ENCODE measurements at places on chromosomes 2 and 18.

GRCh38 chr2:199744724-199745123 lies 106.3 kb downstream of the FTCDNL1 start:
- DNase-seq, result no peak

DNA sequence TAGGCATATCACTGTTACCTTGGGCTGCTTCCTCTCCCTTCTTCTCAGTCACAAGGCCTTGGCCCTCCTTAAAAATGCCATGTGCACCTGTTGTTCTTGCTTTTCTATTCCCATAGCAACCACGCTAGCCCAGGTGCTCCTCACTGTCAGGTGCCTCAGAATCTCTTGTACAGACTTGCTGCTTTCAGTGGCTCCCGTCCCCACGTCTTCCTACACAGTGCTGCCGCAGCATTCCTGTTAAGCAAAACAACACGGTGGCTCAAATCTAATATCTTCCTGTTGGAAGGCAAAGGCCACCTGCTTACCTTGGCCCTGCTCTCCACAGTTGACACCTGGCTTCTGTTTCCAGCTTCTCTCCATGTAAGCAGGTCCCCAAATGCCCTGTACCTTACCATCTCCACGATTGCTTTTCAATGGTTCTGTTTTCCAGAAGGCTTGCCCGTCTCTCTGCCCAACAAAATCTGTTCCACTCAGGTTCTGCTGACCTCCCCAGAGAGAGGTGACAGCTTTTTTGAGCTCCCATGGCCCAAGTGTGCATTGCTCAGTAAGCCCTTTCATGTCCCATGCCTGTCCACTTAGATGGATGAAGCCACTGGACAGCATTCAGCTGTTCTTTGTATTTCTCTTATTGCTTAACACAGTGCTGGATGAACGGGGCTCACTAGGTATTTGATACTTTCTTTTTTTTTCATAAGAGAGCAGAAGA lies 240.4 kb downstream of the PRKCE start:
- DNase-seq, result no peak

DNA sequence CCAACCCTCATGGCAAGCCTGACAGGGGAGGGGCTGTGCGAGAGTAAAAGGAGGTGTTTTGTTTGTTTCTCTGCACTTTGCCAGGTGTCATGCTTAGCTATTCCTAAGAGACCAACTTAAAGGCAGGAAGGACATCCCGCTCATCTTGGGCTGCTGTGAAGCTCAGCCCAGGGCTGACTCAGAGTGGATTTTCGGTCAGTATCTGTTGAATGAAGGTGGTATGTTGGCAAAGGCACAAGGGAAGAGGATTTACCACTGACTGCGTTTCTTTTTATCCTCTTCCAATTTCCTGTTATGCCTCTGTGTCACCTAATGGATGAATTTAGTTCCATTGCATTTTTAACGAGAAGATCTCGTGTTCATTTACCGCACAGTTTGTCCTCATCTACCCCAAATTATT lies 18.9 kb downstream of the TRPM8 start:
- no peak for DNase-seq

DNA sequence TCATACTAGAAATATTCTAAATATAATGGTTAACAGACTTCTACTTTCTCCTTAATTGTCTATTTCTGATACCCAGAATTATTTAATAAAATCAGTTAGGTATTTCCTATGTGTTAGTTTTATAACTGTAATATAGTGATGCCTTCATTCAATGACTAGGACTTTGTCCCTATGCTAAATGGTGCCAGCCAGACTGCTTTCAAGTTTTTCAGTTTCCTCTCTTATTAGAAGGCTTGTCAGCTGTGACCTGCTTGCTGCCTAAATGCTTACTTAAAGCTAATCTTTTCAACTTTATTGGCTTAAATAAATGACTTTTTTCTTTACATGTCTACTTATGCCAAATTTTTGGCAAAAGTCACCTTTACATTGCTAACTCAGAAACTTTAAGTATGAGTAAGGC lies 30.7 kb downstream of the BAZ2B start:
- no peak for DNase-seq

- no peak for DNase-seq
These were observed 20.3 kb upstream of the ASB1 start for GRCh38 chr2:238406221-238406997.

DNA sequence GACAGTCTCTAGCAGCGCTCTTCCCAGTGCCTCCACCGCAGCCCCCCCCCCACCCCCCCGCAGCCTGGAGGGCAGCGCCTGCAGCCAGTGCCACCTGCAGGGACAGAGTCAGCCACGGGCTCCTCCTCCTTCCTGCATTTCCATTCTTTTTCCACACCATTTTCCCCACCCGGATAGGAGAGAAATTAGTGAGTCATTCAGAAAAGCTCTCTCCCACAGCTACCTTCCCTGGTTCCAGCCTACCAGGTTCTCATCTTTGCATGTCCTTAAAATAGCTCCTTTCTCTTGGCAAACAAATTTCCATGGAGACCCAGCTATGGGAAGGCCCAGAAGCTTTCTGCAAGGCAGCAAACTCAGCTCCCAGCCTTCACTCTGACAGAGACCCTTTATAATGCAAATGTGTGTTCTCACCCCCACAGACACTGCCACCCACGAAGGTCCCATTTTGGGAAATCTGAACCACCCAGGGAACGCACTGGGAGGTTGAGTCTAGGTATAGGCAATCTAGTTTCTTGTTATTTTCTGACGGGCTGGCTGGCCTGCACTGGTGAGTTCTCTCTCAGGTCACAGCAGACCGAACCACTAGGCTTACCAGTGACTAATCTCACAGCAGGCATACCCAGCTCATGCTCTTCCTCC lies 41.8 kb upstream of the ATG16L1 start:
- peak; percentile 76 for DNase-seq

- no peak for DNase-seq
These were observed 38.7 kb downstream of the NGEF start for GRCh38 chr2:232974396-232974795.

- no peak for DNase-seq
These were observed 62.9 kb upstream of the TFPI start for GRCh38 chr2:187617120-187617519.

GRCh38 chr2:109721135-109721534 lies 73.0 kb upstream of the RGPD5 start:
- DNase-seq, result no peak

DNA sequence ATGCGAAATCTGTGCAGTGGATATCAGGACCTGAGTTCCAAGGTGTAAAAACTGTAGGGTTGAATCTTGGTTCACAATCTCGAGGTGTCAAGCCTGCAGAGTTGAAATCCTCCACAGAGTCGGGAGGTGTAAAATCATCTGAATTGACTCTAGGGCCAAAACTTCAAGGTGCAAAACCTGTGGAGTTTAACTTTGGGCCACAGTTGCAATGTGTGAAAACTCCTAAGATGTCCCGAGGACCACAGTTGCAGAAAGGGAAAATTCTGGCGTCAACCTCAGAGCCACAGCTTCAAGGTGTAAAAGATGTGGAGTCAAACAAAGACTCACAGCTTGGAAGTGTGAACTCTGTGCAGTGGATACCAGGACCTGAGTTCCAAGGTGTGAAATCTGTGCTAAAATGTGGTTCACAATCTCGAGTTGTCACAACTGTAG lies 9.8 kb upstream of the ZNF512 start:
- DNase-seq, result no peak

DNA sequence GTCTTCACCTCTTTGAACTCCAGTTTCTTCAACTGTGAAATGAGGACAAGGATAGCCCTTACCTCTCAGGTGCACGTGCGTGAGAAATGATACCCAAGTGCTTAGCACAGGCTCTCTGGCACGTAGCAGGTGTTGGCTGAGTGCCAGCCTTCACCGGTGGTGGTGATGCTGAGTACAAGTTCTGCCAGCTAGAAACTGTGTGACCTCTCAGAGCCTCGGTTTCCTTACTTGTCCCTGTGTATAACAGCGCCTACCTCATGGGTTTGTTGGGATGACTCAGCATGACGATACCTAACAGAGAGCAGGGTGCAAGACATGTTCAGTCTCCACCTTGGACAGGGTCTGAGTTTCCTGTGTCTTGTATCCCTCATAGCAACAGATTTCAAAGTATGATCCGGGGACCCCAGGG lies 205.1 kb downstream of the TNS1 start:
- DNase-seq, result no peak

DNA sequence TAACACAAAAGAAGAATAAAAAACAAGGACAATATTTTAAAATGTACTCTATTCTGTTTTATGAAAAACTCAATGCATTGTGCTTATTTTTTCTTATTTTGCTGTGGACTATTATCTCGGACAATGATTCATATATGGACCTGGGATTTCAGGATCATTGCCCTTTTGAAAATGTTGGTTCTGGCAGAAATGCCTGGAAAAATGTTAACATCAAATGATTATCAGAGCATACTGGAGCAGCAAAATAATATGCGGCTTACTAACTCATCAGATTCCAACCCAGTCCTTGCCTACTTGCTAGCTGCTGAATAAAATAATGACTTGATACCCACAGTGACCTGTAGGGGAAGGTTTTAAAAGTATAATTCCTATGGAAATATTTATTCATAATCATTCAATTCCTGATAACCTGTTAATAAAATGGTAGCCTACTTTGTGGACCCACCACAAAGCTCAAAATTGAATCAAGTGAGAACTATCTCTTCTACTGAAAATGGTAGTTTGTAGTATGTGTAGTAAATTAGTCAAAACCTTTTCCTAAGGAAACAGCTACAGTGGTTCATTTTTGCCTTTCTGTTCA lies 117.4 kb downstream of the NEB start:
- DNase-seq, result no peak

DNA sequence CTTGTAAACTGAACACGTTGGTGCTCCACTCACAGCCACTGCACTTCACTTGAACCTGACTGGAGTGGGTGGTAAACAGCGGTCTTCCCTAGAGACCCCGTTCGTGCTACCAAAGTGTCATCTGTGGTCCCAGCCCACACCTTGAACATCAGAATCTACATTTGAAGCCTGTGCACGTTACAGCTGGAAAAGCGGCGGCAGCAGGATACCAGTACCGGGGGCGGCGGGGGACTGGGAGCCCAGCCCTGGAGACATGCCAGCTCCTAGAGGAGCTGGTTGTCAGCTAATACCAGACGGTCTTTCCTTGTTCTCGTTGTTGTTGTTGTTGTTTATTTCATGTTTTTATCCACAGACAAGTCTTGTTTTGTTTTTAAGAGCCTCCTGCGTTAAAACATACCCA lies 156.7 kb downstream of the WDSUB1 start:
- no peak for DNase-seq

DNA sequence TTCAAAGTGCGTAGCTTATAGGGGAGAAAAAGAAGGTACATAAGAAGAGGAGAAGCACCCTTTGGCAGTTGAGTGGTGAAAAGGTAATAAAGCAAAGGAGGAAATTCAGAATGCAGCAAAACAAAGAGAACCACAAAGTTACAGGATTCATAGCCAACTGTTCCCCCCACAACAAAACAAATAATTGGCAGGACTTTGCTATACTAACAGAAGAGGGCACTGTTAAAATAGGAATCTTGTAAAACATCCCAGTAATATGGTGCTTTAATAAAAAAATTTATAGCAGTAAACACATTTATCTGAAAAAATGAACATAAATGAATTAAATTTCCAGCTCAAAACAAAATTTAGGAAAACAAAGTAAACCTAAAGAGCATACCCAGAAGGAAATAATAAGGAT lies 42.3 kb downstream of the R3HDM1 start:
- no peak for DNase-seq

DNA sequence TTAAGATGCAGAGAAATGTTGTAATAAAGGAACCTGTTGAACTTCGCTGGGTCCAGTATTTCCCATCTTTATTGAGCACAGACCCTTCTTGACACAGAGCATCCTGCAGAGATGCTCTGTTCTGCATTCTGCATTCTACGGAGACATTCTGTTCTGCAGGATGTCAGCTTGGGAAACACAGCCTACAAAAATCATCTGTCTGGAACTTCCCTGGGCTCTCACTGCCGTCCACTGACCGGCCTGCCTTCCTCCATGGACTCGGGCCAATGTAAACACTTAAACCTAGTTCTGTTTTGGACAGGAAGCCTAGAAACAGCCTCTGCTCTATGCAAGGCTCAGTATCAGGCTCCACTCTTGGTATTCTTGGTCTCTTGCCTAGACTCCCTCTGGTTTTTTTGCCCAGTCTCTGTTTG lies 90.0 kb upstream of the PPP1CB start:
- no peak for DNase-seq

DNA sequence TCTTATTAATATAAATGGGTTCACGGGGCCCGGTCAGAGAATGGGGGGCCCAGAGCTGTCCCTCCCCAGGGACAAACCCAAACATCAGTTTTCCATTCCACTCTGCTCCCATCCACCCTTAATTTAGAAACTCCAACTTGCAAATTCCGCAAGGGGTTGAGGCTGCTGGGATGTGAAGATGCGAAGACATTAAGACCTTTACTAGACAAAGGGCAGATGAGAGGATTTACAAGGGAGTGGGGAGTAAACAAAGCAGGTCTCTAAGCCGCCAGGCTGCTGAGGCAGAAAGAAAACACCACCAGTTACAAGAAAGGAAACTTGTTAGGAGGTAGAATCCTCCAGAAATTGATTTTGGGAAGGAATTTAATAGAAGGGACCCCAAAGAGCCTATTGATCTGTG lies 33.1 kb downstream of the MARCO start:
- no peak for DNase-seq

DNA sequence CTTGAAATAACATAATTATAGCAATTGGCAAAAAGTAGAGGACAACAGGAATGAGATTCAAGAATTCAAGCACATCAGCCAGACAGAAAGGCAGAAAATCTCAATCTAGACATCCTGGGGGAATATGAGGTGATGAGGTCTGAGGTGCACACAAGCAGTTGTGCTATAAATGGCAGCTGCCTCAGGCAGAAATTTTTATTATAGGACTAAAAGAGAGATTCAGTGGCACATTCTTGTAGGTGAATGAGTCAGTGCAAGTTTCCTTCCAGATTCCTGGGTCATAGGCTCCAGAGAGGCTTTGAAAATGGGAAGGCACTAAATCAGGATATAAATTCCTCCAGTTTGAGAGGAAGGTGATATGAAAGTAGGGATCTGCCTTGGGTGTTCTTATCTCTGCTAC lies 127.2 kb upstream of the THSD7B start:
- no peak for DNase-seq

Measured in H9 (cell line).